HT1080 (cell line): ENCODE measurements at places on chromosomes 1 and 21.
A peak's percentile ranks its signal among the peaks of the same experiment; 100 is the strongest.

DNA sequence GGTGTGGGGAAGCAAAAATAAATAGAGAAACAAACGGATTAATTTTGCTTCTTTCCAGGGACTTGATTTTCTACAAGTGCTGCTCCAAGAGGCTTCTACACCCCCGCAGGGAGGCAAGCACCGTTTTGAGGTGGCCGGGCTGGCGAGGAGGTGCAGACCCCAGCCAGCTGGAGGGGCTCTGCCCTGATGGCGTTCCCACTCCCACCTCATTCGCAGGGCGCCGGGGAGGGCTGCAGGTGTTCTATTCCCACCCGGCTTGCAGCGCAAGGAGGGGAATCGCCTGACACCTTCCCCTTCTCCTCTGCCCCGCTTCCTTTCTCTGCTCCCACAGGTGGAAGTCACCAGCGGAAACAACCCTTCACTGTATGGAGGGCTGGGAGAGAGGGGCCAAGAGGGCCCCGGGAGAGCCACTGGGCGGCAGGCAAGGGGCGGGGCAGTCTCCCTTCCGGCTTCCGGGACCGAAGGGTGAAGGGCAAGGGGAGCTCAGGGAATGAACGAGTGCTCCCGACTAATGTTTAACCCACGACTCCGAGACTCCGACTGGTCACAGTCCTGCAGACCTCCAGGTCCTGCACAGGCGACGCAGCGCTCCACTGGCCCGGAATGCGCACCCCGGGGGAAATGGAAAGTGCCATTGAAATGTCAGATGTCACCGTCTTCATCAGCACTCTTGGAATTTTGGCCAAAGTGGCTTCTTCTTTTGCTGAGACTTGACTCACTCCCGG lies 29.1 kb downstream of the TEX35 start:
- no peak for DNase-seq

- no peak for DNase-seq
Measured at GRCh38 chr1:203492082-203492747, 1.7 kb upstream of the OPTC start.

GRCh38 chr1:70819231-70819630 lies 228.4 kb downstream of the PTGER3 start:
- no peak for DNase-seq

DNA sequence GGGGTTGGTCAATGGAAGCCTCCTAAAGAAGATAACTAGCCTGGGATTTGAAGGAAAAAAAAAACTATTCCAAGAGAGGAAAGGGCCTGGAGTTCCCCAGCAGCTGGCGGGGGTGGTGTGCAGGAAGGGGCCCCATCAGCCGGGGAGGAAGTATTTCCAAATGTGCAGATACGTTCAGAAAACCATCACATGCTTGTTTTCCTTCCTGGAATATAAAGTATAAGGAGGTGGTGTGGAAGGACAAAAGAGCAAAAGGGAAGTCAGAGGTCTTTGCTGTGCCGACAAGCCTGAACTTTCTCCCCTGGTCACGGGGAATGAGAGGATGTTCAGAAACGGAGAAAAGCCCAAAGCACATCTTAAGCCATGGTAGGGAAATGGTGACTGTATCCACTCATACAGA lies 72.0 kb upstream of the BACE2 start:
- DNase-seq = no peak

- peak; percentile 8 for DNase-seq
Measured at GRCh38 chr21:29025328-29025713, 853 bp downstream of the USP16 start.

DNA sequence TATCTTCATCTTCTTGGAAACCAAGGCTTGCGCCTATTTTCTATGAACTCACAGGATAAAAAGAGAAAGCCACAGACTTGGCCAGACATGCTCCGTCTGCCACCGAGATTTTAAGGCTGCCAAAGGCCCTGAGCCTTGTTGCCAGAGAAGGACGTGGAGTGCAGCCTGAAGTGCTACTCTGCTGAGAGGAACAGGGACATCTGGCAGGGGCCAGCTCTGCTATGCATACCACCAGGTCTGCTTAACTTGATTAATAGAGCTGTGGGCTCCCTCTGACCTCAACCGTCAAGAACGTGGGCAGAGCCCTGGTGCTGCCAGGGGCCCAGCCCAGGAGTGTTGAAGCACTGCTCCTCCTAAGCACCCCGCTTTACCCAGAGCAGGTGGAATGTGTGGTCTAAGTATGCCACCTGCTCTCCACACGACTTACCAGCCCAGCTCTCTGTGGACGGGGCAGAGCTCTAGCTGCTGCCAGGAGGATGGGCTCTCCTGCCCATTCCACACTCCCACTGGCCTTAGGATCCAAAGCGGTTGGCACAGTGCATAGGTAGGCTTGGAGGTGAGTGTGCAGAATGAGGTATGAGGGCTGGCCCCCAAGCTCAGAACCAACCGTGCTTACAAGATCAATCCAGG lies 10.6 kb downstream of the HCRTR1 start:
- no peak for DNase-seq

GRCh38 chr1:199290186-199290585 lies 651.3 kb downstream of the PTPRC start:
- DNase-seq = peak; percentile 21

- peak; percentile 64 for DNase-seq
Measured at GRCh38 chr1:58933599-58933926, 149.7 kb upstream of the JUN start.

GRCh38 chr1:75811211-75811981 lies 14.7 kb downstream of the MSH4 start:
- peak; percentile 68 for DNase-seq

- no peak for DNase-seq
Measured at GRCh38 chr1:50666849-50667248, 243.6 kb upstream of the DMRTA2 start.

- no peak for DNase-seq
Measured at GRCh38 chr1:97424209-97424608, 496.6 kb downstream of the DPYD start.

DNA sequence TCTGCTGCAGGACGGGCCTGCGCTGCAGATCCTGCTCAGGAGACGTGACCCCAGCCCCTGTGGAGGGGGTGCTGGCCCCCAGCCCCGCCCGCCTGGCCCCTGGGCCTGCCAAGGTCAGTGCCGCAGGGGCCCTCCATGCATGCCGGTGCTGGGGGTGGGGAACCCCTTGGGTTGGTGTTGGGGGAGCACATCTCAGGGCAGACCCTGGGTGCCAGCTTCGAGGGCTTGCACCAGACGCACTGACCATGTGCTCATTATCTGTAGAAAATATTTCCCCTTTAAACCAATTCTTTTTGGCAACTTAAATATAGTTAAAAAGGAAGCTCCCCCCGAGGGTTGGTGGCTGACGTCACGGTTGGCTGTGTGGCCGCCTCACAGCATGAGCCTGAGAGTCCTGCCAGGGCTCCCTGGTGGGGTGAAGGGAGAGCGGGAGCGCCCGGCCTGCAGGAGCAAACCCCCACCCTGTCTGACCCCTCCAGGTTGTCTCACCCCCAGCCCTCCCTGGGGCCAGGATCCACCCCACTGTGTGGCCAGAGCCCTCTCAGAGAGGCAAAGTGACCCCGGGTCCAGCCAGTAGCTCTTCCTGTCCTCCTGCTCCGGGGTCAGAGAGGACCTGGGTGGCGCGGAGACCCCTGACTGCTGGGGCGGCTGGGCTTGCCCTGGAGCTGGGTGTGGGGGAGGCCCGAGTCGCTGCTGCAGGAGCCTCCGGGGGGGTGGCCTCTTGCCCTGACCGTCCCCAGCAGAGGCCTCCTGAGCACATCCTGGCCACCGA lies 5.3 kb upstream of the PFKL start:
- peak; percentile 31 for DNase-seq

DNA sequence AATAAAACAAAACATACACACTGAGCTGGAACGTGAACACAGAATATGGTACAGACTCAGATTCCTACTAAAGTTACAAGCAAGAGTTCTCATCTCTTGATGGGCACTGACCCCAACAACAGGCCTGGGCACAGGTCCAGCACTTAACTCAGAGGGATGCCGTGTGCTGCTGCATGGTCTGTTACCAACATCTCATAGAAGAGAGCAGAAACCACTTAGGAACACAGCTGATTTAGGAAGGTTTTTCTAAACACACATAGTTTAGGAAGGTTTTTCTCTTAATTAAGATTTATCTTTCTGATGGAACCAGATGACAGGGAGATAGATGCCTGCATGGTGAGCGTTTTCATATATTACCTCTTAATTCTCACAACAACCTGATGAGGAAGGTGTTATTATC lies 1.5 kb downstream of the GCLM start:
- peak; percentile 57 for DNase-seq

GRCh38 chr1:165342168-165342567 lies 14.3 kb downstream of the LMX1A start:
- no peak for DNase-seq

GRCh38 chr1:53317646-53318539 lies 10.0 kb downstream of the LRP8 start:
- DNase-seq = no peak

DNA sequence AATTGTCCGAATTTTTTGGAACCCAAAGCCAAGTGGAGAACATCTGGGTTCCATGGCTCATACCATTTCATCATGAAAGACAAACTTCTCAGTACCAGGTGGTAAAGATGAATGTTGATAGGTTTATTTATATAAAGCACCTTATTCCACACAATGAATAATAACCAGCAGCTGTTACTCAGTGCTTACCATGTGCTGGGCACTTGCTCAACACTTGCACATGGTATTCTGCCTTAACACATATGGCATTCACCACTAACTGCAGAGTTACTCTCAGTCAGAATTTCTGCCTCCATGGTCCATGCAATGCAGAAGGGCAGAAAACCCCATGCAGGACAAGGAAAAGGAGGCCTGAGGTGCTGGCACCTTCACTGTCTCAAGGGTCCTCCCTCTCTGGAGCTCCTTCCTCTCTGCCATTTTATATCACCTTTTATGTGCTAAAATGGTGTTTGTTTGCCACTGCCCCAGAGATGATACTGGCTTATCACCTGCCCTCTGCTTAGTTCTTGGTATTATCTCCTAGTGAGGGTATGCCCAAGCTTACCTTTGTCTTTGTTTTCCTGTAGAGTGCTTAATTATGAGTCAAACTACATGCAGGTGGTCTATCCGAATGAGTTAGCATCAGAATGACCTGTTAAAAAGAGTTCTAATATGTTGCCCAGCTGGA lies 76.7 kb upstream of the ZNF326 start:
- DNase-seq = no peak

GRCh38 chr1:161866241-161866640 lies 100.1 kb downstream of the ATF6 start:
- DNase-seq = no peak

DNA sequence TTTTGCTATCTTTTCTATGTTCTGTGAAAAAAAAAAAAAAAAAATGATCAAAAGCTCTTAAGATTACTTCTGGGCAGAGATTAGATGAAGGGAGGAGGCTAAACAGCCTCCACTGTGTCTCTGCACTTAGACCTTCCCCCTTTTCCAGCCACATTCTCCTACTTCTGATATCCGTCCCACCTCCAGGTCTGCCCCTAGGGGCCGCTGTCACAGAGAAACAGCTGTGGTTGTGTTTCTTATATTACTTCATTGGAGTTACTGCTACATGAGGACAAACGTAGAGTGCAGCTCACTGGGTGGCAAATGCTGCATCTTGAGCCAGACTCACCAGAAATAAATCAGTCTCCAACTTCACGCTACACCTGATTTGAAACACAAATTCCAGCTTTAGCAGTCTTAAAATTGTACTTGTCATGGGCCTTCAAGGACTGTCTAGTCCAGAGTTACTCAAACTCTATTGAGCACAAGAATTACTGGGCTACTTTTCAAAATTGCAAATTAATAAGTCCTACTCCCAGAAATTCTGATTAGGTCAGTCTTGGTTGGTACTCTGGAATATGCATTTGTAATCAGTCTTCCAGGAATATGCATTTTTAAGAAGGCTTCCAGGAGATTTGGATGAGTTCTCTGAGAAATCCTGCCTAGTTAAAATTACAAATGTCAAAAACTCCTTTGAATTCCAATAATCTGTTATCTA lies 125.2 kb upstream of the PTBP2 start:
- DNase-seq = peak; percentile 44
